Epithelial cell of alveolus of lung (primary cell): ENCODE measurements at places on chromosomes 12 and 14. TPM values are rescaled to one million over a fixed set of nuclear protein-coding genes. Genes with fewer than 3 reads are reported as not detected.

RFLNA gene
- 0.08 and 16.0 TPM in 2 replicates for total RNA-seq

KLHDC1 gene
- 0.65 and 2.2 TPM in 2 replicates for total RNA-seq

GLI1 gene
- 2.7 and 4.9 TPM in 2 replicates for total RNA-seq

LRP10 gene
- total RNA-seq, result 97.6 and 109 TPM in 2 replicates

RNASE7 gene
- not detected in 2 replicates for total RNA-seq

GLIPR1L2 gene
- total RNA-seq, result 0.13 TPM in 1 of 2 replicates, not detected in the other

PLEKHG7 gene
- 0.13 TPM in 1 of 2 replicates, not detected in the other for total RNA-seq

P2RX7 gene
- total RNA-seq, result 0.26 TPM in 1 of 2 replicates, not detected in the other

NRL gene
- total RNA-seq, result 1.0 and 3.0 TPM in 2 replicates

CPNE6 gene
- not detected in 2 replicates for total RNA-seq

UNC79 gene
- total RNA-seq, result not detected in 2 replicates

CLECL1 gene
- total RNA-seq, result not detected in 2 replicates

LBHD2 gene
- not detected in 2 replicates for total RNA-seq

TSPAN19 gene
- 0.13 TPM in 1 of 2 replicates, not detected in the other for total RNA-seq

SDS gene
- total RNA-seq, result not detected in 2 replicates

COX8C gene
- not detected in 2 replicates for total RNA-seq

GPR68 gene
- under 0.01 and 1.6 TPM in 2 replicates for total RNA-seq

GLS2 gene
- 0.13 TPM in 1 of 2 replicates, not detected in the other for total RNA-seq

NCKAP5L gene
- 19.5 and 28.3 TPM in 2 replicates for total RNA-seq

BIN2 gene
- not detected in 2 replicates for total RNA-seq

MMAB gene
- 46.1 and 74.1 TPM in 2 replicates for total RNA-seq

KLRC3 gene
- total RNA-seq, result 0.39 TPM in 1 of 2 replicates, not detected in the other

GPX2 gene
- total RNA-seq, result not detected in 2 replicates

KRT6C gene
- not detected in 2 replicates for total RNA-seq

UBE2N gene
- total RNA-seq, result 40.3 and 92.1 TPM in 2 replicates

ALG10 gene
- 6.3 and 7.2 TPM in 2 replicates for total RNA-seq

BRF1 gene
- 21.2 and 28.7 TPM in 2 replicates for total RNA-seq
